ENCODE measurements at places on chromosomes 11 and 22.

- DNase-seq = peak; percentile 66
- H3K27ac ChIP-seq = peak overlapping the region; percentile 91
- H3K27me3 ChIP-seq = no peaks in the 10 kb centered on the region
- peaks cover 94% of the 10 kb centered on the region for H3K4me1 ChIP-seq
- peaks cover 37% of the 10 kb centered on the region for H3K36me3 ChIP-seq
- peak overlapping the region; percentile 72 for H3K4me3 ChIP-seq
Observed at GRCh38 chr22:17964643-17965042, 59.7 kb downstream of the MICAL3 start.

GRCh38 chr22:25797498-25798290 lies 55.7 kb downstream of the MYO18B start:
- no peak overlapping the region for H3K27ac ChIP-seq
- no peak overlapping the region for H3K4me3 ChIP-seq
- H3K36me3 ChIP-seq = no peaks in the 10 kb centered on the region
- no peaks in the 10 kb centered on the region for H3K4me1 ChIP-seq
- DNase-seq = no peak
- H3K27me3 ChIP-seq = peaks cover 21% of the 10 kb centered on the region

GRCh38 chr11:27294654-27295053 lies 68.4 kb downstream of the CCDC34 start:
- no peak overlapping the region for H3K27ac ChIP-seq
- H3K4me1 ChIP-seq = no peaks in the 10 kb centered on the region
- peaks cover 6% of the 10 kb centered on the region for H3K27me3 ChIP-seq
- H3K36me3 ChIP-seq = peaks cover 2% of the 10 kb centered on the region
- DNase-seq = no peak

GRCh38 chr11:65419772-65420481 lies 2.7 kb upstream of the NEAT1 start:
- H3K36me3 ChIP-seq = peaks cover 35% of the 10 kb centered on the region
- peak; percentile 40 for DNase-seq
- H3K4me3 ChIP-seq = peak overlapping the region; percentile 96
- peaks cover 61% of the 10 kb centered on the region for H3K4me1 ChIP-seq
- peak overlapping the region; percentile 100 for H3K27ac ChIP-seq
- peaks cover 16% of the 10 kb centered on the region for H3K27me3 ChIP-seq

DNA sequence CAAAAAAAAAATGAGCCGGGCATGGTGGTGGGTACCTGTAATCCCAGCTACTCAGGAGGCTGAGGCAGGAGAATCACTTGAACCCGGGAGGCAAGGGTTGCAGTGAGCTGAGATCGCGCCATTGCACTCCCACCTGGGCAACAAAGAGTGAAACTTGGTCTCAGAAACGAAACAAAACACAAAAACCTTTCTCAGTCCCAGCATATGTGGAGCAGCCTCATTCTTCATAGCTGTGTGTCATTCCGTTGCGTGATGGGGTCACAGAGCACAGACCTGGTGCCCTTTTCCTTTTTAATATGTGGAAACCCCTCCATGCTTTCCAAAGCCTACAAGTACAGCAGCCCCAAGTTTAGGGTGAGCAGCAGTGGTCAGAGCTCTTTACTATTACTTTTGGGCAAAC lies 13.7 kb downstream of the PEX26 start:
- H3K27ac ChIP-seq = peak overlapping the region; percentile 72
- no peak for DNase-seq
- H3K4me3 ChIP-seq = no peak overlapping the region
- peaks cover 47% of the 10 kb centered on the region for H3K36me3 ChIP-seq
- H3K27me3 ChIP-seq = no peaks in the 10 kb centered on the region
- H3K4me1 ChIP-seq = peaks cover 23% of the 10 kb centered on the region

GRCh38 chr22:22200569-22201184 lies 43.9 kb upstream of the VPREB1 start:
- no peaks in the 10 kb centered on the region for H3K36me3 ChIP-seq
- no peak for DNase-seq
- H3K27me3 ChIP-seq = no peaks in the 10 kb centered on the region
- H3K4me1 ChIP-seq = peaks cover 54% of the 10 kb centered on the region

DNA sequence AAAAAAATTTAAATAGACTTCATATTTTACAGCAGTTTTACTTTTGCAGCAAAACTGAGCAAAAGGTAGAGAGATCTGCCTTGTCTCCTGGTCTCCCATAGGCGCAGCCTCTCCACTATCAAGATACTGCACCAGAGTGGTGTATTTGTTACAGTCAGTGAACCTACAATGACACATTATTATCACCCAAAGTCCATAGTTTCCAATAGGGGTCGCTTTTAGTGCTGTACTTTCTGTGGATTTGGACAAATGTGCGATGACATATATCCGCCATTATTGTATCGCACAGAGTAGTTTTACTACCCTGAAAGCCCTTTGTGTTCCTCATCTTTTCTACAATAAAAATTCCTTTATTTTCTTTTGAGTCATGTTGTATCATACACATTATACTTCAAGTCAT lies 153.2 kb upstream of the CCDC179 start:
- no peak overlapping the region for H3K4me3 ChIP-seq
- H3K4me1 ChIP-seq = no peaks in the 10 kb centered on the region
- H3K27ac ChIP-seq = no peak overlapping the region
- no peaks in the 10 kb centered on the region for H3K36me3 ChIP-seq
- no peak for DNase-seq

GRCh38 chr11:75714211-75714610 lies 3.4 kb upstream of the MOGAT2 start:
- H3K27me3 ChIP-seq = peaks cover 31% of the 10 kb centered on the region
- DNase-seq = no peak
- H3K4me3 ChIP-seq = no peak overlapping the region
- H3K36me3 ChIP-seq = no peaks in the 10 kb centered on the region

DNA sequence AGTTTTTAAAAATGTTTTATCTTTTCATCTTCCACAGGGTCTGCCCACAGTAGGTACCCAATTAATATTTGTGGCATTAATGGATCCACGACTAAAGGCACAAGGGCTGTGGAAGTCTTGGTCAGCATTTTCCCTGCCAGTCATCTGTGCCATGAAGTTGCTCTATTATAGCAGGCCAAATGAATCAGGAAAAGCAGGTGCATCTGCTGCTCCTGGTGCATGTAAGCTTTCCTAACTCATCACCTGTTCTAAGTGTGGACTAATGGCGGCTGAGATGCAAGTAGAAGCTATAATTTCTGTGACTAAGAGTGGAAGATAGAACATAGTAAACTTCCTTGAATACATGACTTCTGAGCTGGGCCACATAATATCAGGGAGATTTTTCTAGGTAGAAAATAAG lies 182.5 kb upstream of the TENM4 start:
- H3K4me1 ChIP-seq = no peaks in the 10 kb centered on the region
- no peaks in the 10 kb centered on the region for H3K36me3 ChIP-seq
- H3K27me3 ChIP-seq = peaks cover 6% of the 10 kb centered on the region
- H3K27ac ChIP-seq = no peak overlapping the region
- DNase-seq = no peak

GRCh38 chr11:109704432-109704831 lies 282.4 kb downstream of the C11orf87 start:
- peaks cover 3% of the 10 kb centered on the region for H3K27me3 ChIP-seq
- no peak overlapping the region for H3K27ac ChIP-seq
- no peaks in the 10 kb centered on the region for H3K4me1 ChIP-seq
- H3K4me3 ChIP-seq = no peak overlapping the region
- DNase-seq = no peak

GRCh38 chr11:127393460-127393997 lies 393.0 kb upstream of the KIRREL3 start:
- no peaks in the 10 kb centered on the region for H3K36me3 ChIP-seq
- H3K27ac ChIP-seq = no peak overlapping the region
- no peak overlapping the region for H3K4me3 ChIP-seq
- DNase-seq = no peak
- no peaks in the 10 kb centered on the region for H3K4me1 ChIP-seq

GRCh38 chr11:29217901-29218300 lies 798.9 kb downstream of the KCNA4 start:
- no peak for DNase-seq
- no peak overlapping the region for H3K27ac ChIP-seq
- H3K27me3 ChIP-seq = no peaks in the 10 kb centered on the region
- H3K4me3 ChIP-seq = no peak overlapping the region

GRCh38 chr11:1502168-1502953 lies 15.8 kb upstream of the MOB2 start:
- peaks cover 28% of the 10 kb centered on the region for H3K36me3 ChIP-seq
- H3K27ac ChIP-seq = peak overlapping the region; percentile 60
- no peaks in the 10 kb centered on the region for H3K27me3 ChIP-seq
- H3K4me3 ChIP-seq = no peak overlapping the region
- H3K4me1 ChIP-seq = peaks cover 64% of the 10 kb centered on the region
- no peak for DNase-seq

- H3K36me3 ChIP-seq = no peaks in the 10 kb centered on the region
- no peak overlapping the region for H3K4me3 ChIP-seq
- peaks cover 10% of the 10 kb centered on the region for H3K27me3 ChIP-seq
- no peaks in the 10 kb centered on the region for H3K4me1 ChIP-seq
- no peak for DNase-seq
- H3K27ac ChIP-seq = no peak overlapping the region
Observed at GRCh38 chr22:27461470-27461869, 340.1 kb downstream of the MN1 start.

- DNase-seq = no peak
- no peaks in the 10 kb centered on the region for H3K36me3 ChIP-seq
- H3K4me3 ChIP-seq = no peak overlapping the region
- H3K4me1 ChIP-seq = peaks cover 5% of the 10 kb centered on the region
- no peak overlapping the region for H3K27ac ChIP-seq
Observed at GRCh38 chr11:130414107-130415080, 14.0 kb downstream of the ADAMTS8 start.

- peaks cover 67% of the 10 kb centered on the region for H3K4me1 ChIP-seq
- DNase-seq = no peak
- H3K27ac ChIP-seq = peak overlapping the region; percentile 99
- H3K36me3 ChIP-seq = peaks cover 39% of the 10 kb centered on the region
- H3K4me3 ChIP-seq = peak overlapping the region; percentile 93
- H3K27me3 ChIP-seq = no peaks in the 10 kb centered on the region
Observed at GRCh38 chr11:64778223-64778472, 194 bp downstream of the SF1 start.

DNA sequence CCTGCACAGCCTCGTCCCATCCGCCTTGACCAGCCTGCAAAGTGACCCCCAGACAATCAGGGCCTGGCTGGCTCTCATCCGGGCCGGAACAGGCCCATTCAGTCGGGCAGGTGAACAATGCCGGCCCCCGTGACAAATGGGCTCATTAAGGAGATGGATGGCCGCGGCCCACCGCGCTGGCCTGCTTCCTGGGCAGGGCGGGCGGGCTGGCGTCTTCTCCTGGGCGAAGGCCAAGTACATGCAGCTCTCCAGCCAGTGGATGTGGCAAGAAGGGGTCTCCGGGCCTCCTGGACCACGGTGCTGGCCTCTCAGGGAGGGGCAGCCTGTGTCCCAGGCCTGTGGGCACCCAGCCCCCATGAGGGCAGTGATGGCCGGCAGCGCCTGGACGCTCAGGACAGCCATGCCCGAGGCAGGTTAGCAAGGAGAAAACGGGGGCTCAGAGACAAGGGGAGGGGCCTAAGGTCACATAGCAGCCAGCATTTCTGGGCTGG lies 1022.8 kb downstream of the BRD1 start:
- no peaks in the 10 kb centered on the region for H3K4me1 ChIP-seq
- DNase-seq = no peak
- no peak overlapping the region for H3K4me3 ChIP-seq
- no peak overlapping the region for H3K27ac ChIP-seq
- H3K27me3 ChIP-seq = no peaks in the 10 kb centered on the region

- peaks cover 5% of the 10 kb centered on the region for H3K27me3 ChIP-seq
- no peak overlapping the region for H3K4me3 ChIP-seq
- H3K36me3 ChIP-seq = no peaks in the 10 kb centered on the region
- peak overlapping the region; percentile 39 for H3K27ac ChIP-seq
Observed at GRCh38 chr11:120215634-120216033, 4.8 kb downstream of the OAF start.

DNA sequence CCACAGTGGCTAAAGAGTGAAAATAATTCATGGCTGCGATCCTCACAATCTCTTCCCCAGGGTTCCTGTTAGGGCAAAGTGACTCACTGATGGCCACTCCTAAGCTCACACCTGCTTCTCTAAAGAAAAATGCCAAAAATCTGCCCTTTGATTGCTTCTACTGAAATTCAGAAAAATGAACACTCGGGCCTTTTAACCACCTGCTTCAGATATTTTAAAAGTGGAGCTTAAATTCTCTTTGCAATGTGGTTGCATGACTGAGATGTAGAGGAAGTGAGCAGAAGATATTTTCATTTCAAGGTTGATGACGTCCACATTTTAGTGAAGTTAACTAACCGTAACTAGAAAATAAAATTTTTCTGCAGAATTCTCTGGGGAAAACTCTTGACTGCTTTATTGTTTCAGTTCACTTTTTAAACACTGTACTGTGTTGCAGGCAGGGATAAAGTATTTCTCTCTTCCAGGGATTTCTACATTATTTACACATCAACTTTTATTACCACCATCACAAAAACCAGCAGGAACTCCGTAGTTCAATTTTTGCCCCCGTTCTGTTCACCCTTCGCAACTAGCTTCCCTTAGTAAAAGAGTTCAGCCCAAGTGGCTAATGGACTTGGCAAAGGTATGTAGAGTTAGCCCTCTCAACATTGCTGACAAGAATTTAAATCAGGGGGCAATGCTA lies 8.5 kb downstream of the RAB30 start:
- H3K4me3 ChIP-seq = peak overlapping the region; percentile 65
- H3K27ac ChIP-seq = peak overlapping the region; percentile 98
- H3K4me1 ChIP-seq = peaks cover 86% of the 10 kb centered on the region
- DNase-seq = peak; percentile 61
- peaks cover 57% of the 10 kb centered on the region for H3K36me3 ChIP-seq
- no peaks in the 10 kb centered on the region for H3K27me3 ChIP-seq

DNA sequence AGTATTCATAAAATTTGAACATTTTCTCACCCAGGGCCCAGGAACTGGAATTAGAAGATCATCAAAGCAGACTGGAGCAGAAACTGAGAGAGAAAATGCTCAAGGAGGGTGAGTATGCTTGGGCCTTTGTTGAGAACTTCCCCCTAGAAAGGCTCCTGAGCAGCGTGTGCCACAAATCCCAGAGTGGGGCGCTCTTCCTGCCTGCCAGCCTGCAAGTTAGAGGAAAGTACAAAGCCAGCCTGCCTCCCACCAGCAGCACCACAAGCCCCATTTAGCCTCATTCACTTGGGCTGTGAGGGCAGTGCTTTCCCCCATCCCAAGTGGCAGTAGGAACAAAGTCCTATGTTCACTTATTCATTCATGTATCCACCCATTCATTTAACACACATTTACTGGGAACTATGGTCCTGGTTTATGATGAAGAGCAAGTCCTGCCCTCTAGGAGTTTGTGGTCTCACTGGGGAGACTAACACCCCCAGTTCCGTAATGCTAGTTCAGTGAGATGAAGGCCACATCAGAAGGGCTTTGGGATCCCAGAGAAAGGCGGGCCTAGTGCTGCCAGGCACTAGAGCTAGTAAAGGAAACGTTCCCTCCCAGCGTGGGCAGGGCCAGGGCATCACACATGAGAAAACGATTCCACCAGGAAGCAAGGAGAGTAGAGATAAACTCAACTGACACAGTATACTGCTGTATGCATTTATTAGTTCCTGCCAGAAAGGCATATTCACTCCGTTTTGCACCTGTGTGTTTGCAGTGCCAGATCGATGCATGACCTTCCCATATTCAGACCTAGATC lies 22.4 kb upstream of the PARVA start:
- no peak overlapping the region for H3K4me3 ChIP-seq
- no peak for DNase-seq
- no peaks in the 10 kb centered on the region for H3K36me3 ChIP-seq
- peaks cover 3% of the 10 kb centered on the region for H3K27me3 ChIP-seq
- H3K4me1 ChIP-seq = no peaks in the 10 kb centered on the region
